Activated CD4-positive, CD25-positive, alpha-beta regulatory T cell treated with anti-CD3 and anti-CD28 coated beads, Interleukin-2, amount 50 U/mL, for 24 hours (primary cell): ENCODE measurements at places on chromosomes 2 and 18.

GRCh38 chr2:233976690-233977294 lies 59.6 kb downstream of the TRPM8 start:
- no peak for ATAC-seq

GRCh38 chr2:128472789-128473174 lies 154.1 kb upstream of the HS6ST1 start:
- no peak for ATAC-seq

GRCh38 chr2:180829836-180830235 lies 150.6 kb upstream of the UBE2E3 start:
- ATAC-seq: no peak

GRCh38 chr2:228048838-228049490 lies 132.5 kb downstream of the SPHKAP start:
- ATAC-seq: no peak

DNA sequence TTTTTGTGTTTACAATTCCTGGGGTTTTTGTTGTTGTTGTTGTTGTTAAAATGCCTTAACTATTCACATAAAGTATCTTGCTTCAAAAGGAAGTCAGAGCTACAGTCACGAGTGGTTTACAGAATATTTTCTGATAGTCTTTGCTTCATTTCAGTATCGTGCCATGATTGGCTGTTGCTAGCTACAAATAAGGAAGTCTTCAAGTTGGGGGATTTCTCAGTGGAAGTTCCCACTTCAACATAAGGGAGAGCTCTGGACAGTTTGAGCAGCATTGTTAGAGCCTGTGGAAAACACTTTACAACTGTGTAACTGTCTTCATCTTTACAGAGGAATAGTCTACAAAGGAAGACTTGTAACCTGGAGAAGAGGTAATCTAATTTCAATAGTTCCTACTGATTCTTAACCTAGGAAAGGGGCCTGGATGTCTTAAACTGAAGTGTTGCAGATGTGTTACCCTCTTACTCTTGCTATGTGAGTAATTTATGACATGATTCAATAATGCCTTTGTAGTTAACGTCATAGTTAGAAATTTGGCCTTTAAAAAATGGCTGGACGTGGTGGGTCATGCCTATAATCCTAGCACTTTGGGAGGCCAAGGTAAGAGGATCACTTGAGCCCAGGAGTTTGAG lies 23.4 kb upstream of the TANK start:
- peak; percentile 78 for ATAC-seq

GRCh38 chr2:102484310-102485061 lies 11.5 kb downstream of the SLC9A4 start:
- no peak for ATAC-seq
